ENCODE measurements at places on chromosomes 12 and 14. TPM values are rescaled to one million over a fixed set of nuclear protein-coding genes. Genes with fewer than 3 reads are reported as not detected.
A peak's percentile ranks its signal among the peaks of the same experiment; 100 is the strongest.

CARMIL3 gene
- total RNA-seq: 0.15 TPM

DNA sequence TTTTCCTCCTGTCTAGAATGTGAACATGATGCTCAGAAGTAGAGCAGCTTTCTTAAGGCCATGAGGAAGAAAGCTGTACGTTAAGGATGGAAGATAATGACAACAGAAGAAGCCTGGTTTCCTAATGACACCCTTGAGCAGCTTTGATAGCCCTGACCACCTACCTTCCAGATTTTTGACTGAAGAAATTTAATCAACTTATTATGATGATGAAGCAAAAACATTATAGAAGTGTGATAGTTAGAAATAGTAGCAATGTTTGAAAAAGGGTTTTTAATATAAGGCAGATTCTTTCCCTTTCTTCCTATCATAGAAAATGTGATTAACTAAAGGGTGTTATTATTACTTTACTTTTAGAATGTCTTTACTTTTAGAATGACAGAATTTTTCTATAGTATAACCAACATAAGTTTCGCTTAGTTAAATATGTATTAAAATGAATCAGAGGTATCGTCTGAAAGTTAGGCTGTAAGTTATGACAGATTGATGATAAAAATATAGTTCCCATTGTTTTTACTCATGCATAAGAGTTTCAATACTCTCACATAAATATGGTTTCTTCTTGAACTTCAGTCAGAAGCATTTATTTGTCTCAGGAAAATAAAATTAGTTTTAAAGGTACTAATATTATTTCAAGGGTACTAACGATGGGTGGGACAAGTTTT, 50.1 kb upstream of the PPFIA2 start:
- DNase-seq: no peak

GRCh38 chr12:14846042-14846587, 2.8 kb upstream of the ART4 start:
- DNase-seq: no peak

DNA sequence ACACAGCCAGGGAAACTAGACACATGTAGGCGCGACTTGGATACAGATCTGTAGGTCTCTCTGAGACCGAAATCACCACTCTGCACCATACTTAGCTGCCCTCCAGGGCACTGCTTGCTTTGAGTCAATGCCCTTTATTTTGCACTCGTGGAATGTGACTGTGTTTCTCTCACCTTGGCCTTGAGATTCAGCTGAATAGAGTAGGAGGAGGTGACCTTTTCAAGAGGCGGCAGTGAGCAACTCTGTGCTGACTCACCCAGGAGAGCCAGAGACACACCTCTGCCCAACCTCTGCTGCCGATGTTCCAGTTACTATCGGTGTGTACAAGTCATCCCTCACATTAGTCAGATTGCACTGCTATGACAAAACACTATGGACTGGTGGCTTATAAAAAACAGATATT, 583.4 kb downstream of the VRK1 start:
- DNase-seq: no peak

DNA sequence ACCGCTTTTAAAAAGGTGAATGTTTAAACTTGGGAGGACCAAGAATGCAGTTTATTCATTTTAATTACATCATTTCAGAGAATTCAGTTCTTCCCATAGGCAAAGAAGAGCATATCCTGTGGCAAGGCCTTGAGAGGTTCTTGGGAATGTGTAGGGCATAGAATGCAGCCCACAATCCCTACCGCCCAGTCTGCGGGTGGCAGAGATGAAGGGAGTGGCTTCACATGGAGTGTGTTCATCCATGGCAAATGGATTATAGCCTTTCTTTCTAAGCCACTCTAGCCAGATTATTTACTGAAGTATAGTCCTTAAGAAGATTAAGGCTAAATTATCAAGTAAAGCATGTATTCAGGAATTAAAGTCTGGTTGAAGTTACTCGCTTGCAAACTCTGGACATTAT, 97.4 kb downstream of the TSPAN8 start:
- DNase-seq: no peak

DNA sequence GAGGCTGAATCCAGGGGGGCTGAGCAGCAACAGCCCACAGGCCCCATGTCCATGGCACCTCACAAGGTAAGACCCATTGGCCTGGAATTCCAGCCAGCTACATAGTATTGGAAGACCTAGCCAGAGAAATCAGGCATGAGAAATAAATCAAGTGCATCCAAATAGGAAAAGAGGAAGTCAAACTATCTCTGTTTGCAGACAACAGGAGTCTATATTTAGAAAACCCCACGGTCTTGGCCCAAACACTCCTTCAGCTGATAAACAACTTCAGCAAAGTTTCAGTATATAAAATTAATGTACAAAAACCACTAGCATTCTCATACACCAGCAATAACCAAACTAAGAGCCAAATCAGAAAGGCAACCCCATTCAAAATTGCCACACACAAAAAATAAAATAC, 16.9 kb downstream of the PDE6H start:
- no peak for DNase-seq

DNA sequence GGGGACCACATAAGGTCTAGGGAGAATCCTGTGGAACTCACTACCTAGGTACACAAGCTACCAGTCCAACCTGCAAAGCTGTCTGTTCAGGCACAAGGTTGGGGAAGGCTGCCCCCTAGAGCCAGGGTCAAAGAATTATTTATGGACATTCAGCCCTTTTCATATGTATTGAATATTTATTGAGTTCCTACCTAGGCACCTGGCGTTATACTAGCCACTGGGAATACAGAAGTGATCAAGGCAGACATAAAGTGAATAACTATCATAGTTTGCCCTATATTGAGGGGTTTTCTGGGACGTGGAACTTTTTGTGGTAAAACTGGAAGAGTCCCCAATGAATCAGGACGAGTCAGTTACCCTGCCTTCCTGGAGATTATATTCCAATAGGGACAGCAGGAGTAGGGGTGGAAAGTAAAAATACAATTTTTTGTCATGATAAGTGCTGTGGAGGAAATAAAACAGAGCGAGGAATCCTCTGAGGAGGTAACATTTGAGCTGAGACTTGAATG, 5.8 kb upstream of the SLC48A1 start:
- no peak for DNase-seq

P3H3 gene
- 11.0 TPM for total RNA-seq

DNA sequence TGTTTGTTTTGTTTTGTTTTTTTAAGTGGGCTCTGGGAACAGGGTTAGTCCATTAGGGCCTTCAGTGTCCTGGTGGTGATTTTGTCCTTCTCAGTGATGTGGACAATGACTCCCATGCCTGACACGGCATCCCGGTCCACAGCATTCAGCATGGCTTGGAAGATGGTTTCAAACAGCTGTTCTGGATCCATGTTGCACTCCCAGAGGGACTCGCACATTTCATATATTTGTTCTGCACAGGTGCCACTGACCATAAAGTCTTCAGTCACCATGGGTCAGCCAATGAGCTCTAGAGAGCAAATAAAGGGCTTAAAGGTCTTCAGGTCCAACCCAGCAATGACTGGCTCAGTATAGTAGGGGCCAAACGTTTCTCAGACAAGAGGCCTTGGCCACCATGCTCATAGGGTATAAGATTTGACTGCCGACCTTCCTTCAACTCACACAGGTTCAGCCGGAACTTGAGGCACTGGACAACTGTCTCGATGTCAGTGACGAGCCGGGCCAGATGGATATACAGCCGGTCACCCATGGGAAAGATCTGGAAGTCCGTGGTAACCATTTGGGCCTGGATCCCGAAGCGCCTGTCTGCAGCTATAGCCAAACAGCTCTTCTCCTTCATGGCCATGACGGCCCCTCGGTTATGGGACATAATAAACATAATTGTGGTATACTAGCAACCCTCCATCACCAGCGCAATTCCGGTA, 18.0 kb downstream of the OR10P1 start:
- no peak for DNase-seq

SOAT2 gene
- total RNA-seq: not detected

- DNase-seq: peak; percentile 86
Observed at GRCh38 chr12:26097046-26097878, 27.6 kb downstream of the BHLHE41 start.

- no peak for DNase-seq
Observed at GRCh38 chr14:99561864-99562263, 42.1 kb downstream of the CCDC85C start.

- DNase-seq: no peak
Observed at GRCh38 chr14:51684760-51685159, 33.0 kb downstream of the FRMD6 start.

DNA sequence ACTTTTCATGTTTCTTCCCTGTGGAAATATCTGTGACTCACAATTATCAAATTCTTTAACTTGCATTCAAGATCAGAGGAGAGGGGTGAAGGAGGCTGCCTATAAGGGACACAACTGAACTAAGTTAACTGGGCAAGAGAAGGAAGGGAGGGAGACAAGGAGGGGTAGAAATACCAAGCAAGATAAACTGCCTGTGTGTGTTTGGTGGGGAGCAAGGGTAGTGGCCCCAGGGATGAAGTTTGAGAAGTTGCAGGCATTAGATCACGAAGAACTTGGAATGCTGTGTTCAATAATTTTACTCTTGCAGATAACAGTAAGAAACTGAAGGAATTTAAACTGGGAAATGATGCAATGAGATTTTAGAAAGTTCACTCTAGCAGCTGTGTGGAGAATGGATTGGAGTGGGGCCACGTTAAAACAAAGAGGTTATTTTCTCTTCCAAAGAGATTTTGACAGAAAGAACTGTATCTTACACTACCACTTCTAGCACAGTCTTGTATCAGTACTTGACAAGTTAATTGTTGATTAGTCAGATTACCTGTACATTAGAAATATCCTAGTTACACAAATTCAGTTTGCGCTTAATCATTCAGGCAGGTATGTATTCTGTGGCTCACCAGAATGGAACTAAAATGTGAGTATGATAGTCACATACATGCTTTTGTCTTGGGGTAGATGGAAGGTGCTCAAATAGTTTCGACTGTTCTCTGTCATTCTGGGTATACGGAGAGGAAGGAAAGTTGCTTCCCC, 7.4 kb downstream of the PKP2 start:
- DNase-seq: no peak

PLXNC1 gene
- total RNA-seq: 0.57 TPM

ASCL1 gene
- total RNA-seq: not detected

DNA sequence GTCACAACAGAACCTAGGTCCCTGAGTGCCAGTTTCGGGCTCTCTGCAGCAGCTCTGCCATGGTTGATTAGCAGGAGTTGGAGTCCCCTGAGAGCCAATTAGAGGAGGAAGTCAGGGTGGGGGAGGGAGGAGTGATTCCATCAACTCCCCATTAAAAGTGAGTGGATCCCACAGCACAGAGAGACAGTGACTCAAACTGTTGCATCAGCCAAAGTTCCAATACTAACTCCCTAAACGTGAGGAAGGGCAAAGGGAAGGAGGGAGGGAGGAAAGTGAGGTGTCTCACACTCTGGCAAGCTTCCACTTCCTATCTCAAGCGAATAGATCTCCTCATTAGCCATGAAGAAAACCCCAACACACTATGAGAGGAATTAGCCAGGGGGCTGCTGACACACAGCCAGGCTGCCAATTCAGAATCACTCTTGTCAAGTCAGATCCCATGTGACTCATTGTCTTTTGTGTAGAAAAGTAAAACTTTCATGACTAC, 23.6 kb downstream of the OR11H4 start:
- DNase-seq: no peak

LRRC10 gene
- not detected for total RNA-seq

FGD4 gene
- 5.0 TPM for total RNA-seq

DNA sequence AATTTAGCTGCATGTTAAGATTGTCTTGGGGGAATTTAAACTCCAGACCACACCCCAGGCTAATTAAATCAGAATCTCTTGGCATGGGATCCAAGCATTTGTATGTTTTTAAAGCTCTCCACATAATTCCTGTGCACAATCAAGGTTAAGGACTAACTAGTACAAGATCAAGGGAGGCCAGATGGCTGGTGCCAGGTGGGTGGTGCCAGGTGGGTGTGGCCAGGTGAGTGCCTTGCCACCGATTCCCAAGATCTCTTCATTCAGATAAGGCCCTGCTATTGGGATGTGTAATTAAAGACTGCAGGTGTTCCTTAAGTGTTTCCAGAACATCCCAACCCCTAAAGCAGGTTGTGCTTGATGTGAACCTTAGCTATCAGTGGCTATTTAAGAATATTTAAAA, 75.1 kb downstream of the NRXN3 start:
- DNase-seq: no peak

- DNase-seq: peak; percentile 55
Observed at GRCh38 chr14:26867171-26867757, 269.4 kb upstream of the NOVA1 start.

DNA sequence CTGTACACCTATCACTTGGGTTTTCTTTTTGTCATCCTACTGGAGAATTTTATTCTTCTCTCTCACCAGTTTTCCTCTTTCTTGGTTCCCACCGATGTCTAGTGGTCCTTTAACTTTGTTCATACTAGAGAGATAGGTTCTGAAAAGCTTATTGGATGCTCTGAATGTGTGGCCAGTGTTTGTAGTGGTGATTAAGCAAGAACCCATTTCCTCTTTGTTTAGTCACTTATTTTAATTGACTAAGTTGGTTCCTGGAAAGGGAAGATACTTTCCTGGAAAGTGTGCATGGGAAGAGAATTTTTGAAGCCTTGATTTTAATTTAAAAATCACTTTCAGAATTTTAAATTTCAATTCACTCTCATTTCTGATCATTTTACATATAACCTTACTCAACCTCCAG, 127.2 kb downstream of the OTOGL start:
- DNase-seq: no peak

DNA sequence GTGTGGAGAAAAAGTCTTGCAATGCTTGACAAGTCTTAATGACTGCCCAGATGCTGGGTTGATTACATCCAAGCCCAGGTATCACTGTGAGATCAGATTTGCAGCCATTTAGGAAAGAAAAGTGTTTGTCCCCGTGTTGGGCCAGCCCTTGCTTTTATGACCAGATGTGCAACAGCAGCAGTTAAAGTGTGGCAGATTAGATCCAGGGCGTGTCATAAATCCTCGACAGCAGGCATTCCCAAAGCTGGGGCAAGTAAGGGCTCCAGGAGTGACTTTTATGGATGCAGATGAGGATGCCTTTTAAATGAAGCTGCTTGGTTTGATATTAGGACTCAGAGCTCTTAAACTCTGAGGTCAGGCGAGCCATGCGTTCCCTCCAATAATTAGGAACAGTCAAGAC, 1.7 kb downstream of the SMOC1 start:
- DNase-seq: no peak

DNA sequence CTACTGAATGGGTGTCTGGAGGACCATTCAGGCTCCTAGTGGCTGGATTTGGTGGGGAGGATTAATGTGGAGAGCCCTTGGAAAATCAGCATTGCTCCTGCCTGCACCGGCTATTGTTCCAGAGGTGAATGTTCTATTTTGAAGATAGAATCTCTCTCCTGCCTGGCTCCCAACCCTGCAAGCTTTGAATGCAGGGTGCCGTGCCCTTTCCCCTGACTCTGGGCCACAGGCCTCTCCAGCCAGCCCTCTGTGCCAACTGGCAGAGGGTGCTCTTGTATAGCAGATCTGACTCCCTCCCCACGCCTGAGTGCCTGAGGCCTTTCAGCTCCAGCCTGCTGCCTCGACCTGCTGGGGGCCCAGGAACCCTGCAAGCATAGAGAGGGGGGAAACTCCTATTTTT, 106.8 kb downstream of the TMEM260 start:
- no peak for DNase-seq

CDC42BPB gene
- total RNA-seq: 84.4 TPM

DNA sequence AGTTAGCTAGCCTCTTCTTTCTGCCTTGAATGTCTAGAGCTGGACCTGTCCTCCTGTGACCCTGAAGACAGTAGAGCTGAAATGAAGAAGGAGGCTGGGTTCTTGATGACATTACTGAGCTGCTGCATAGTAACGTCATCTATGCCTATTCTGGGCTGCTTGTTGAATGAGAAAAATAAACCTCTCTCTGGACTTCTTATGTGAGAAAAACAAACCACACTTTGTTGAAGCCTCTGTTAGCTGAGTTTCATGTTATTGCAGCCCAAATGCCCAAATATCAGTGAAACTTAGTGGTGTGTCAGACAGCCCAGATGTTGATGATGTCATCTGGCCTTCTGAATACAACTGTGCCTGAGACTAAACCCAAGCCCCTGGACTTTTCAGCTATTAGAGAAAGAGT, 67.0 kb upstream of the MAX start:
- DNase-seq: no peak

Measured in Panc1 (cell line).